ENCODE measurements at places on chromosomes 6 and 20.

DNA sequence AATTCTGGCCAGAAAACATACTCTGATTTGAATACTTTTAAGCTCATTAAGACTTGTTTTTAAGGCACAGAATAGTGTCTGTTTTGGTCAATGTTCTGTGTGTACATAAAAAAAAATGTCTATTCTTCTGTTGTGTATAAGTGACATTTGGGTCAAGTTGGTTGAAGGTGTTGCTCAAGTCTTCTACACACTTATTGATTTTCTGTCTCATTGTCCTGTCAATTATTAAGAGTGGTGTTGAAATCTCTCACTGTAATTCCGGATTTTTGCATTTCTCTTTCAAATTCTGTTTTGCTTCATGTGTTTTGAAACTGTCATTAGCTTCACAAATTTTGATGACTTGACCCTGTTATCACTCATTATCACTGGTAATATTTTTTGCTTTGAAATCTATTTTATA is 37.5 kb upstream of the EPM2A start:
- H3K27ac ChIP-seq: no peak overlapping the region
- no peaks in the 10 kb centered on the region for H3K4me1 ChIP-seq
- H3K36me3 ChIP-seq: no peaks in the 10 kb centered on the region

DNA sequence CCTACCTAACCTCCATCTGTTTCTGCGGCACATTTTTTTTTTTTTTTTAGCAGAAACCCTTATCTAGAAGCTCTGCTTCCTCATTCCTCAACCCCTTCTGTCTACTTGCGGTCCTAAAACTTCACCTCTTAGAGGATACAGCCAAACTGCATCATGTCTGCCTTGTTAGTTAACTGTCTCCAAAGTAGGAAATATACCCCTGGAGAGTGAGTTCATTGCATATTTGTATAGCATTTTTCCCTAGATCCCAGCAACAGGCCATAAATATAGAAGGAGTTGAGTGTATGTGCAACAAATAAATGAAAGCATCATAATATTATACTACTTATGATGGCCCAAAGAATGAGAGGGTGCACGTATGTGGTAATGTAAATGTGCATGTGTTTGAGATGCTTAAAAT is 1288.6 kb upstream of the GJE1 start:
- DNase-seq: no peak
- H3K27me3 ChIP-seq: no peaks in the 10 kb centered on the region
- H3K4me3 ChIP-seq: no peak overlapping the region

- no peaks in the 10 kb centered on the region for H3K27me3 ChIP-seq
- peaks cover 74% of the 10 kb centered on the region for H3K36me3 ChIP-seq
- no peak overlapping the region for H3K27ac ChIP-seq
- H3K4me3 ChIP-seq: no peak overlapping the region
- no peak for DNase-seq
Observed at GRCh38 chr20:37511610-37512275, 9.3 kb upstream of the NNAT start.

- no peaks in the 10 kb centered on the region for H3K36me3 ChIP-seq
- H3K27me3 ChIP-seq: no peaks in the 10 kb centered on the region
- H3K4me3 ChIP-seq: no peak overlapping the region
- no peak overlapping the region for H3K27ac ChIP-seq
- no peak for DNase-seq
- no peaks in the 10 kb centered on the region for H3K4me1 ChIP-seq
Observed at GRCh38 chr6:44762496-44762895, 375.0 kb downstream of the CDC5L start.

- DNase-seq: no peak
- no peaks in the 10 kb centered on the region for H3K4me1 ChIP-seq
- H3K4me3 ChIP-seq: no peak overlapping the region
- no peaks in the 10 kb centered on the region for H3K27me3 ChIP-seq
Observed at GRCh38 chr6:22558288-22558882, 11.0 kb upstream of the HDGFL1 start.

- DNase-seq: no peak
- H3K27ac ChIP-seq: no peak overlapping the region
- no peak overlapping the region for H3K4me3 ChIP-seq
- H3K36me3 ChIP-seq: peaks cover 5% of the 10 kb centered on the region
- H3K4me1 ChIP-seq: no peaks in the 10 kb centered on the region
Observed at GRCh38 chr20:60144974-60145527, 186.8 kb downstream of the CDH26 start.

DNA sequence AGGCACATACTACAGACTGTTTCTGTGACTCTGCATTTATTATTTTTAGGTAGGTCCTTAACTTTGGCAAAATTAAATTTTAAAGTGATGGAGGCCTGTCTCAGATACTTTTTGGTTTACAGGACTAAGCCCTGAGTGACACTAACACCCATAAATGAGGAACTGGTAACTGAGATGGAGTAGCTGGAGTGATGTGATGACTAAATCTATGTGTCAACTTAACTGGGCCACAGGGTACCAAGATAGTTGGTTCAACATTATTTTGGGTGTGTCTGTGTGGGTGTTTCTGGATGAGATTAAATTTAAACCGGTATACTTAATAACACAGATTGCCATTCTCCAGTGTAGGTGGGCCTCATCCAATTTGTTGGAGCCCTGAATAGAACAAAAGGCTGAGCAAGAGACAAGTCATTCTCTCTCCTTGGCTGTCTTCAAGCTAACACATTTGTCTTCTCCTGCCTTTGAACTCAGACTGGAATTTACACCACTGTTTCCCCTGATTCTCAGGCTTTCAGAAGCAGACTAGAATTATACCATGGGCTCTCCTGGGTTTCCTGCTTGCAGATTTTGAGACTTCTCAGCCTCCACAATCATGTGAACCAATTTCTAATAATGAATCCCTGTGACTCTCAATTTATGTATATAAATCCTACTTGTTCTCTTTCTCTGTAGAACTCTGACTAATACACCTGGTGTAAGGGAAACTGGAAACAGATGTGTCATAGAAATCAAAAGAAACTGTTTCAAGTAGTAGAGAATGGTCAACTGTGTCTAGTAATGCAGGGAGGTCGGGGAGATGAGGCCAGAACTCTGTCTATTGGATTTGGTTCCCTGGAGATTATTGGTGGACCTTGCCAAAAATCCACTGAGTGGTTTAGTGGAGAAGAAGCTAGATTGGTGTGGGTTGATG is 579.2 kb downstream of the EPM2A start:
- no peak overlapping the region for H3K4me3 ChIP-seq
- H3K36me3 ChIP-seq: no peaks in the 10 kb centered on the region
- H3K27me3 ChIP-seq: no peaks in the 10 kb centered on the region
- H3K27ac ChIP-seq: peak overlapping the region; percentile 52

DNA sequence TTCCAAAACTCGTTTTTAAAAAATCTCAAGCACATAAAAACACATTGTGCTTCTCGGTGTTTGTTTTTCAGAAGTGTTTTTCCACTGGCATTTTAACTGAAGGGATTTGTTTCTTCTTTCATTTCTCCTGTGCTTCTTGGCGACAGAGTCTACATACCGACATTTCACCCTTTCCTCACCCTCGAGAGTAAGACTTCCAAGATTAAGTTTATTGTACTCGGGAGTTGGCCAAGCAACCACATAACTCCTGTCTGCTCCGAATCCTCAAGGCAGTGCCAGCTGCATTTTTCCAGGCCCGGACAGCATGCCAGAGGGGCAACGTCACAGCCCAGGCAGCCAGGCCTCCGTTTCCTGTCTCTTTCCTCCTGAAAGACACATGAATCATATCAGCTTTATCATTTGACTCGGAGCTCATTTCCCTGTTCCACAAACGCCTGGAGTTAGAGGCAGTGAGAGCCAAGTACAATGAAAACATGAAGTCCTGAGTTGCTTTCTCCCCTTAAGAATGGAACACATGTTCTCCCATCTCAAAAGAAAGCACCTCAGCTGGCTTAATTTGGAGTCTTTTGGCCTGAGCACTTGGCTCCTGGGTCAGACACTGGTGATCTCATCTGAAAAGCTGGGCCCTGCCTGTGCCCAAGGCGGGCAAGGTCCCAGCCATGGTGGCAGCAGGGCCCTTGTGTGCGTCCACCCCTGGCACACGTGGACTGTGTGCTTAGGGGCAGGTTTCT is 23.2 kb upstream of the FAM50B start:
- peaks cover 35% of the 10 kb centered on the region for H3K4me1 ChIP-seq
- peak; percentile 94 for DNase-seq
- peak overlapping the region; percentile 66 for H3K4me3 ChIP-seq
- no peaks in the 10 kb centered on the region for H3K36me3 ChIP-seq

DNA sequence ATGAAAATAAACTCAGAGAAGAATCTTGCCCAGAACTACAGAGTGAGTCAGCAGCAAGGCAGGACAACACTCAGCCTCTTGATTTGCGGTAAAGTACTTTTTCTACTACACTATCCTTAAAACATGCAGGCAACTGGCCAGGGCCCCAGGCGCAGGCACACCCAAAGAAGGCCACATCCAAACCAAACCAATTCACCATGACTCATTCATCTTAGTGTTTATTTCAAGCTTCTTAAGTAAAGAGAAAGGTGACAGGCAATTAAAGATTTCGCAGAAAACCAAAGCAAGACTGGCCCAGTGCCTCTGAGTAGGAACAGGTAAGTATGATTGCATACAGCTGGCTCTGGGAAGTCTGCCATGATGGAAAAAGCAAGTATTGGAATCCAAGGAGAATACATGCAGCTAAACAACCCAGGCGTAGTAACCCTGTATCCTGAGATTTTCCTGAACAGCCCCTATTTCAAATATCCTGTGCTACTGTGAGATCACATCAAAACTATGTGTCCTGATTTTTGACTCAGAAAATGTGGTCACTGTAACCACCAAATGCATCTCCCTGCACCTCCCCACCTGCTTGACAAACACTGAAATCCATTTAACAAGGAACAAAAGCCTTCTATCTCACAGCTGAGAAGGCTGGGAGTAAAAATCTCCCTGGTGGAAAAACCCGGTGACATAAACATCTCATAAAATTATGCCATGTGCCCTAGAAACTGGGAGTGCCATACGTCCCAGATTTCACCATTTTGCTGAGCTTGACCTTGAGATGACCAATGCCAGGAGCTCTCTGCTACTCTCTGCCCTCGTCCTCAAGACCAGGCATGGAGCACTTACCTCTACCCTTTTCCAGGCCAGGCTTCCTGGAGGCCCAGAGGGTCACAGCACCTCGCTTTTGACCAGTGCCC is 12.4 kb downstream of the WFDC3 start:
- peaks cover 58% of the 10 kb centered on the region for H3K4me1 ChIP-seq
- no peak overlapping the region for H3K4me3 ChIP-seq
- peak overlapping the region; percentile 88 for H3K27ac ChIP-seq

- no peak for DNase-seq
- H3K27me3 ChIP-seq: no peaks in the 10 kb centered on the region
- no peak overlapping the region for H3K4me3 ChIP-seq
- no peaks in the 10 kb centered on the region for H3K36me3 ChIP-seq
- H3K4me1 ChIP-seq: no peaks in the 10 kb centered on the region
- H3K27ac ChIP-seq: no peak overlapping the region
Observed at GRCh38 chr20:32463642-32464400, 105.7 kb downstream of the ASXL1 start.

- no peak overlapping the region for H3K27ac ChIP-seq
- peaks cover 42% of the 10 kb centered on the region for H3K27me3 ChIP-seq
- peaks cover 12% of the 10 kb centered on the region for H3K4me1 ChIP-seq
- no peak for DNase-seq
- H3K4me3 ChIP-seq: no peak overlapping the region
Observed at GRCh38 chr20:568097-568652, 24.6 kb upstream of the CSNK2A1 start.

- no peak overlapping the region for H3K4me3 ChIP-seq
- DNase-seq: no peak
- no peak overlapping the region for H3K27ac ChIP-seq
- H3K27me3 ChIP-seq: no peaks in the 10 kb centered on the region
- peaks cover 10% of the 10 kb centered on the region for H3K4me1 ChIP-seq
Observed at GRCh38 chr20:44394702-44395460, 39.4 kb downstream of the HNF4A start.

DNA sequence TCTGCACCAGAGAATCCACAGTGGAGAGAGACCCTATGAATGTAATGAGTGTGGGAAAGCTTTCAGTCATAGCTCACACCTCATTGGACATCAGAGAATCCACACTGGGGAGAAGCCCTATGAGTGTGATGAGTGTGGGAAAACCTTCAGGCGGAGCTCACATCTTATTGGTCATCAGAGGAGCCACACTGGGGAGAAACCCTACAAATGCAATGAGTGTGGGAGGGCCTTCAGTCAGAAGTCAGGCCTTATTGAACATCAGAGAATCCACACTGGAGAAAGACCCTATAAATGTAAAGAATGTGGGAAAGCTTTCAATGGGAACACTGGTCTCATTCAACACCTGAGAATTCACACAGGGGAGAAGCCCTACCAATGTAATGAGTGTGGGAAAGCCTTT is 11.9 kb downstream of the ZKSCAN8 start:
- H3K27me3 ChIP-seq: no peaks in the 10 kb centered on the region
- H3K36me3 ChIP-seq: peaks cover 93% of the 10 kb centered on the region
- no peak for DNase-seq
- H3K27ac ChIP-seq: no peak overlapping the region

- peak overlapping the region; percentile 89 for H3K4me3 ChIP-seq
- peaks cover 24% of the 10 kb centered on the region for H3K36me3 ChIP-seq
- H3K27ac ChIP-seq: peak overlapping the region; percentile 87
- DNase-seq: peak; percentile 31
- no peaks in the 10 kb centered on the region for H3K27me3 ChIP-seq
Observed at GRCh38 chr20:652615-653109, 338 bp downstream of the SRXN1 start.

GRCh38 chr6:36377594-36377993 is 9.9 kb downstream of the ETV7 start:
- peaks cover 12% of the 10 kb centered on the region for H3K4me1 ChIP-seq
- no peak overlapping the region for H3K27ac ChIP-seq
- no peak for DNase-seq

DNA sequence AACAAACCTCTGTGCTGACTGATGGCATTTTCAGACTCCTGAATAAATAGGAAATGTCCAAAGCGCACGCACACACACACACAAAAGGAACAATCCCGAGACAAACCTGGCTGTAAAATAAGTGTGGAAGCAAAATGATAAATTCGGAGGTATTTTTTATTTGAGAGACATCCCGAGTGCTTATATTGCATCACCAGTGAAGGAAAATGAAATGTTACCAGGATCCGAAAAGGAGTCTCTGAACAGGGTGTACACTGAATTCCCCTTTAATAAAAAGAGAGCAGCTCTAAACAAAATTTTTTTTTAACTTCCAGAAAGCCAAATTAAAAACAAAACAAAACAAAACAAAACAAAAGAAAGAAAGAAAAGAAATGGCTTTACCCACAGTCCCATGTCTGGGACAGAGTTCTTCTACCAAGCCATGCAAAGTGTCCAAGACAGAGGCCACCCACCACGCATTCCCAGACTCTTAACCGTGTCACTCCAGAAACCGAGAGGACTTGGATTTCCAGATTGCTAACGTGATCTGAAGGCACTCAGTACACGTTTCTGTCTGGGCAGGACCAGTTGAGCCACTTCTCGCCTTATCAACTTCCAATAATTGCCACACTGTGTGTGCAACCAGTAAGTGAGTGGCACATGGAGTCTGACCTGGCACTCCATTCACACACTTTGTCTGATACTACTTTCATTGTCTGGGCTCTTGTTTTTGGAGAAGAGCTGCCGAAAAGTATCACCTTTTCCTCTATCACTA is 817 bp downstream of the ME1 start:
- H3K27me3 ChIP-seq: no peaks in the 10 kb centered on the region
- H3K36me3 ChIP-seq: no peaks in the 10 kb centered on the region
- DNase-seq: peak; percentile 67
- peak overlapping the region; percentile 73 for H3K27ac ChIP-seq

- no peaks in the 10 kb centered on the region for H3K27me3 ChIP-seq
- H3K27ac ChIP-seq: no peak overlapping the region
- peaks cover 6% of the 10 kb centered on the region for H3K4me1 ChIP-seq
- H3K36me3 ChIP-seq: peaks cover 7% of the 10 kb centered on the region
Observed at GRCh38 chr6:169251371-169251802, 2.3 kb downstream of the THBS2 start.

Data from MCF 10A (cell line).